Nephron progenitor cell (in vitro differentiated cells): ENCODE measurements at places on chromosomes 1 and 21.

- DNase-seq: peak; percentile 85
Observed at GRCh38 chr1:17119076-17119772, at the start of gene PADI2. Gene PADI2, minus strand, starts transcription at chr1:17119451. Its CDS starts 80 bp downstream, at chr1:17119371.

DNA sequence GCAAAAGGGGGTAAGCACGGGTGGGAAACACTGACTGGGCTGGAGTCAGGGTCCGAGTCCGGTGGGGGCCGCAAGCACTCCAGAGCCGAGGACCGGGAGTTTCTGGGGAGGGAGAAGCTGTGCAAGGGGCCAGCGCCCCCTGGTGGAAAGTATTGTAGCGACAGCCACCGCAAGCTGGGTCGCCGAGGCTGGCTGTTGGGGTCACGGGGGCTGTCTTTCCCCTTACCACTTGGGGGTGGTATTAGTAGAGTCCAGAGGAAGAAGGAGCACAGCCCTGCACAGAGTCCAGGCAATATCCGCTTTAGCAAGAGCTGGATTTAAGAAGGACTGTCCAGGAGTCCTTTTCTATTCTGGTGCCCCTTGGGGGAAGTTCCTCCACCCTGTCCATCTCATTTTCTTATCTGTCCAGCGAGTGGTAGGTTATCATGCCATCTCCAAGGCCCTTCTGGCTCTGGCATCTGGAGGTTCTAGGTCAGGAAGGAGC lies 17.9 kb upstream of the ETV3 start:
- DNase-seq: peak; percentile 92

- no peak for DNase-seq
Observed at GRCh38 chr1:58317086-58317485, 229.4 kb downstream of the OMA1 start.

DNA sequence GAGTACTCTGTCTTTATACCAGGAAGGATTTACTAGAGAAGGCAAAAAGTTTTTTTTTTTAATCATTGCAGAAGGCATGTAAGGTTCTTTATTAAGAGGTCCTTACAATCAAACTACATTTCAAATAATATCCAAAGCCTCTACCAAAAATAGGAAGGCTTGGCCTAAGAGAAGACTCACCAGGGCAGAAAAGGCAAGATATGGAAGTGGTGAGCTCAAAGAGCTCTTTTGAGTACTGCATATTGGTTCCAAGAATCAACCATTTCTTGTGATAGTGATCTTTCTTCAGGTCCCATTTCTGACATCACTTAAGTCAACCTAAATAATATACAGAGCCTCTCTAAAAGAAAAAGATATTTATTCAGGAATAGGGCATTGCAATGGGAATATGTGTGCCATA lies 153.2 kb downstream of the FASLG start:
- DNase-seq: no peak

- no peak for DNase-seq
Observed at GRCh38 chr1:209506101-209506500, 77.4 kb upstream of the CAMK1G start.

DNA sequence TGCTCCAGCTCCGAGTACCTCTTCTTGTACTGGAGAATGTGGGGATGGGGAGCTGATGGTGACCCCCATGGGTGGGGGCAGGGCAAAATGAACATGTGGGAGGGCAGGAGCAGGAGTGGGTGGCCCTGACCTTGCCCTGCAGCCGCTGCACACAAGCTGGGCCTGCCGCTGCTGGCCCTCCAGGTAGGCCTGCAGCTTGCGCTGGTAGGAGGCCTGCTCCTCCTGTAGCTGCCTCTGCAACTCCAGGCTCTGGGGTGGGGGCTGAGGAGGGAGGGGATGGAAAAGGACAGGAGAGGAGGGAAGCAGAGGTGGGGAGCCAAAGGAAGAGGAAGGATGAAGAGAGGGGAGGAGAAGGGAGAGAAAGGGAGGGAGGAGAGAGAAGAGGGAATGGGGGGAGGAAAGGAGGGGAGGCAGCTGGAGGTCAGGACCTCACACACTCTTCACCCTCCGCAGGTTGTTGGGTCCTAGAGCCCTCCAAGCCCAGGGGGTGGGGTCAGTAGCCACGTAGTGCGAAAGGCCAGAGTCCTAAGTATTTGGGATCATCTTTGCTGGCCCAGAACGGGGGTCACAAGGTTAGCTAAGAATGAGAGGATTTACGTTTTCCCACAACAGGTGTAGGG lies 22.9 kb downstream of the RNU1-1 start:
- DNase-seq: peak; percentile 25

- no peak for DNase-seq
Observed at GRCh38 chr1:91761295-91761721, 124.6 kb downstream of the TGFBR3 start.

DNA sequence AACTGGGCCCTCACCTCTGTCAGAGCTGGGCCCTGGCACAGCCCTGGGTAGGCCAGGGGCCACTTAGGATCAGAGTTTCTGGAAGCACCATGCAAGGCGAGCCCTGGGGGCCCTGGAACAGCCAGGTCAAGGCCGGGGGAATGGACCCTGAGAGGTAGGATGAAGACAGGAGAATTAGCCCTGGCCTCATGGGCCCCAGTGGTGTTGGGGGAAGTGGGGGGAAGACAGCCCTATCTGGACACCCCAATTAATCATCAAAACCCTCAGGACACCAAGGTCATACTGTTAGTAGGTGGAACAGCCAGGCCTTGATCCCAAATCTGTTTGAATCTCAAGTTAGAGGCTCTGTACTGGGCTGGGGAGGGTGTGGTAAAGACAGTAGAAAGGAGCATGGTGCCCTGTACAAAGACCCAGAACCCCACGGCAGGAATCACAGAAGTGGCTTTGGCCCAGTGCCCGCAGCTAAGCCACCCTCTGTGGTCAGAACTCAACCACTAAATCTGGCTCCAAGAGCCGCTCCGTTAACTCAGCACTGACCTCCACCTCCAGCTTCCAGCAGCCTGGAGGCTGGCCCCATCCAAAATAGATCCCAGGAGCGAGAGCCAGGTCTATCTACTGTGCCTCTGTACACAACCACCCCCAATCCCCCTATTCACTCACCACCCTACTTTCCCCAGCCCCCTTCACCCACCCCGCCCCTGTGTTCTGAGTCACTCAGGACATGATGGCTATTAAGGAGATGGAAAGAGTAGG lies 14.0 kb upstream of the TRIM63 start:
- no peak for DNase-seq
